IMR-90 (cell line): ENCODE measurements at places on chromosomes 4 and X.
A peak's percentile ranks its signal among the peaks of the same experiment; 100 is the strongest.

- H3K27me3 ChIP-seq = no peaks in the 10 kb centered on the region
- no peaks in the 10 kb centered on the region for H3K36me3 ChIP-seq
- no peak overlapping the region for H3K4me3 ChIP-seq
- DNase-seq = no peak
- no peaks in the 10 kb centered on the region for H3K4me1 ChIP-seq
- no peak overlapping the region for H3K27ac ChIP-seq
Measured at GRCh38 chr4:184533908-184534307, 59.6 kb upstream of the IRF2 start.

DNA sequence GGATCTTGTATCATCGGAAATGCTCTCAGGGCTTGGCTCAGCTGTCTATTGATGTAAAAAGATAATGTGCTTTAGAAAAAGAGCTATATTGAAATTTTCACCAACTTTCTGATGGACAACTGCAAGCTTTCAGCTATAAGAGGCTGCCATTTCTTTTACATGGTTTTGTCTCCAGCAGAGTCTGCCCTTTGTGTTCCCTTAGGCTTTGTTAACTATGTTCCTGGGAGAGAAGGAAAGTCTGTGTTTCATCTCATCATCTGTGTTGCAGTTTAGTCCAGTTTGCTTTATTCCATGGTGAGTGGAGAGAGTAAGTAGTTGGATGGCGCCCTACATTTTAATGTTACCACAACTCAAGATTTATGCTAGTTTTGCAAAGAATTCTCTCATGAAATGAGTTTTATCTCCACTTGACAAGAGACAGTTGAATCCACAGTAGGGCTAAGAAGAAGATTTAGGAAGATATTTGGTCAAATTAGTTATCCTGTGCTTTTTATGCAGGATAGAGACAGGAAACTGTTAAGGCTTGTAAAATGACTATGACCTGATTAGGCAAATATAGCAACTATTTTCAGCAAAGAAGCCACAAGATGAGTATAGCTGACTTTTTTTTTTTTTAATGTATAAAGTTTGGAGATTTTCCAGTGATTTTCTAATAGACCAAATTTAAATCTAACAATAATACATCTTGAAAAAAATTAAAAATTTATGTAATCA is 16.5 kb downstream of the SEPTIN11 start:
- H3K27me3 ChIP-seq = no peaks in the 10 kb centered on the region
- H3K27ac ChIP-seq = no peak overlapping the region
- H3K4me3 ChIP-seq = no peak overlapping the region
- peaks cover 2% of the 10 kb centered on the region; the same call in 1 of the 2 replicates for H3K36me3 ChIP-seq
- DNase-seq = no peak

DNA sequence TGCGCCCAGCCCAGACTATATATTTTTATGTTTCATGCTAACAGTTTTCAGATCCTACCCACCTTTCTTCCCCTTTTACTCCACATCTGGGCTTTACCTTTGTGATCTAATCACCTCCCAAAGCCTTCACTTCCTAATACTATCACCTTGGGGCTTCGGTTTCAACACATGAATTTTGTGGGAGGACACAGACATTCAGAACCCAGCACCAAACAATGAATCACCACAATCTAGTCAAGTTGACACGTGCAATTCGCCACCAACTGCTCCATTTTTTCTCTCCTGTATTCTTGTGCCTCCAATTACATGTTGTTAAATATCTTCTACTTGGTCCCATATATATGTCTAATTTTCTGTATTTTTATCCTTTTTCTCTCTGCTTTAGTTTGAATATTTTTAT is 41.8 kb upstream of the STX18 start:
- H3K4me3 ChIP-seq = no peak overlapping the region
- H3K36me3 ChIP-seq = no peaks in the 10 kb centered on the region
- no peak overlapping the region for H3K27ac ChIP-seq
- no peak for DNase-seq
- peaks cover 5% of the 10 kb centered on the region for H3K4me1 ChIP-seq

DNA sequence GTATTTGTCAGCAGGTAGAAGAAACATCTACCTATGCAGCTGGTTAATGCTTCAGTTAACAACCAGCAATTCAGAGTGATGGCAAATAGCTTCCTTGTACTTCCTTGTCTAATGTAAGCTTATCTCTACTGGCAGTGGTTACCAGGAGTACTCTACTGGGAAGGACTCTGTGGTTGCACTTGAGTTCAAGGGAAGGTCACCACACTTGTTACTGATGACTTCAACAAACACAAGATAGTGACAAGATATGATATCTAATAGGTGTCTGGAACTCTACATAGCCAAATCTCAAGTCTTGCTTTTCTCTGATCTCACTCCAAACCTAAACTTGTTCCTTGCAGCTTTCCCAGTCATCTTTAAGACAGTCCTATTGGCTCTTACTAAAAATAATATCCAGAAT is 1644.9 kb upstream of the TENM3 start:
- no peaks in the 10 kb centered on the region for H3K27me3 ChIP-seq
- H3K4me1 ChIP-seq = no peaks in the 10 kb centered on the region
- H3K4me3 ChIP-seq = no peak overlapping the region
- H3K36me3 ChIP-seq = no peaks in the 10 kb centered on the region
- no peak for DNase-seq

DNA sequence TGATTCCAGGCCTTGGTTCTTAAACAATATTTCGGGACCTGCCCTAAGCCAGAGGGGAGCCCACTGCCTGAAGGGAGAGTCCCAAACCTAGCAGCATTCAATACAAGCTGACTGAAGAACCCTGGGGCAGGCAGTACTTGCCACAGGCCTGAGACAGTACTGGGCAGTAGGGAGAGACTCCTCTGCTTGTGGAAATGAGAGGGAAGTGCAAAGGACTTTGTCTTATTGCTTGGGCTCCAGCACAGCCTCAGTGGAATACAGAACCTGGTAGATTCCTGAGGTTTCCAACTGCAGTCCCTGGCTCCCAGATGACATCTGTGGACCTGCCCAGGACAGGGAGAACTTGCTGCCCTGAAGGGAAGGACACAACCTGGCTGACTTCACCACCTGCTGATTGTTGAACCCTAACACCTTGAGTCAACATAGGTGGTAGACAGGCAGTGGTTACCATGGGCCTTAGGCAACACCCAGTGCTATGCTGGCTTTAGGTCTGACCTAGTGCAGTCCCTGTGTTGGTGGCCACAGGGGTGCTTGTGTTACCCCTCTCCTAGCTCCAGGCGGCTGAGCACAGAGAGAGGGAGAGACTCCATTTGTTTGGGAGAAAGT is 20.3 kb upstream of the ABCG2 start:
- H3K27ac ChIP-seq = peak overlapping the region; percentile 35
- no peak for DNase-seq
- peaks cover 11% of the 10 kb centered on the region for H3K4me1 ChIP-seq
- H3K27me3 ChIP-seq = no peaks in the 10 kb centered on the region
- no peaks in the 10 kb centered on the region for H3K36me3 ChIP-seq
- H3K4me3 ChIP-seq = no peak overlapping the region

DNA sequence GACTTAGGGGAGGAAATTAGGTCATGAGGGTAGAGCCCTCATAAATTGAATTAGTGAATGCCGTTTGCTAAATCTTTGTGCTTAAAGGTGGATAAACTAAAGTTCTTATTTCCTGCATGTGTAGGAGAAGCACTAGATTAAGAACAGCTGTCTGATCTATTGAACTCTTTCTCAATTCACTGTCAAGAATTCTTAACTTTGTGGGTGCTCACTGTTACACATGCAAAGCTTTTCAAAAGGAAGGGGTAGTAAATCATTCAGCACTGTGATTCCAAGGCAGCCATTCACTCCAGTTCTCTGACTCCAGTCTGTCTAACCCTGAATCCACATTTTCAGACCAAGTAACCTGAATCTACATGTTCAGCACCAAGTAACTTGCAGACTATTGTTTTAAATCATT is 1520.1 kb downstream of the PCDH18 start:
- no peaks in the 10 kb centered on the region for H3K36me3 ChIP-seq
- H3K27me3 ChIP-seq = no peaks in the 10 kb centered on the region

DNA sequence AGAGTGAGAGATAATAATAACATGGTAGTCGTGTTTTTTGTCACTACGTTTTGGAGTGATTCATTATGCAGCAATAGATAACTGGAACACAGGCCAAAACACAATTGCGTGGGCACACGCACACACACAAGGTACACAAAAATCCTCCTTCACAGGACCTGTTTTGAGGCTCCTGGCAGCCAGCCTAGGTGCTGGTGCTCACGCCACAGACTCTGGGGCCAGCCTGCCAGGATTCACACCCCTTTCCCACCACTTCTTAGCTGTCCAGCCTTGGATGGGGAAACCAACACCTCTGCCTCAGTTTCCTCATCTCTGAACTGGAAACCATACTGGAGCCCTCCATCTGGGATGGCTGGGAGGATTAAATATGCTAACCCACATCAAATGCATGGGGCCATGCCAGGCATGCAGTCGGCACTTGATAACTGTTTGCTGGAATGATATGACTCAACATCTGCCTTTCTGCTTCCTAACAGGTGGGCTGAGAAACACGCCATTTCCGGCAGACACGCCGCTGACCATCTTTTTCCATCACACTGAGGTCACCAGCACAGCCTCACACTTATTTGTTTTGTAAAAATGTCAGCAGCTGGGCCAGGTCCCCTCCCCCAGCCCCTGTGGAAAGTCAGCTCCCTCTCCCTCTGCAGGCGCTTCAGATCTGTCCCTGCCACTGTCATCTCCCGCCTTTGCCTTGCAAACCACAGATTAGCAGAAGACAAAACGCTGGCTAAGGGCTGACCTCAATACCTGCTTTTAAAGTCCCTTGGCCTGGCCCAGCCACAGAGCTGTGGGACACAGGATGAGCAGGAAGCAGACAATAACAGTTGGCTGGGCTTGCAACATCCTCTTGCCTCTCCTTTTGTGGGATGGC is 237.5 kb downstream of the BCOR start:
- H3K27me3 ChIP-seq = peaks cover 11% of the 10 kb centered on the region; the same call in 1 of the 2 replicates
- H3K4me3 ChIP-seq = no peak overlapping the region
- peak; percentile 91 for DNase-seq
- peaks cover 7% of the 10 kb centered on the region for H3K4me1 ChIP-seq
- H3K27ac ChIP-seq = no peak overlapping the region; the same call in 1 of the 2 replicates
- no peaks in the 10 kb centered on the region for H3K36me3 ChIP-seq

- DNase-seq = peak; percentile 44
- no peaks in the 10 kb centered on the region; the same call in 1 of the 2 replicates for H3K36me3 ChIP-seq
- H3K27ac ChIP-seq = peak overlapping the region; percentile 46; the same call in 1 of the 2 replicates
- H3K27me3 ChIP-seq = no peaks in the 10 kb centered on the region
Measured at GRCh38 chr4:38071801-38072431, 111.7 kb downstream of the PTTG2 start.

DNA sequence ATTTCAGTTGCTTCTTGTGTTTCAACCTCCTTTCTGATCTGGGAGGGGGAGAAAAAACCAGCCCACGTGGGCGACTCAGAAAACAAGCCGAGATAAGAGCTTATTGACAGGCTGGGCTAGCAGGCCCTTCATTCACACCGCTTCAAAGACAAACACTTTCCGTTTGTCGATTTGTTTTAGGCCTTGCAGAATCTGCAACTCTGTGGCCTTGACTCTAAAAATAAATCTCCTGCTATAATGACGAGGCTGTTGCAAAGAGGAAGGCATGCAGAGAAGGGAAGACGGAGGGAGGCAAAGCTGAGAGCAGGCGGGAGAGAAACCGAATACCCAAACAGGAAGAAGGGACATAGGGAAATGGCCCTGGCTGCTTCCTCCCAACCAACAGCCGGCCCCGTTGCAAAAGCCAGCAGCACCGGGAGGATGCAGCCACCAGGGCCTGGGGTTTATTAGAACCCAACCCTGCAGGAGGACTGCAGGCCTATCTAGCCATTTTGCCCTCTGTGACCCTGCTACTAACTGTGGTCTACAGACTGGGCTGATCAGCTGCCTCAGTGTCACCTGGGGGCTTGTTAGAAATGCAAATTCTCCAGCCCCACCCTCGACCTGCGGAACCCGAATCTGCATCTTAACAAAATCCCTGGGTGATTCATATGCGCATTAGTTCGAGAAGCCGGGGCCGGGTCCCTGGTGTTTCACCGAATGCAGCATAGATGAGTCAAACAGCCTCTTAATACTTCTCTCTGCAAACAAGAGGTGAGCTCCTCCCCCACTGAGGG is 325.5 kb downstream of the BCOR start:
- H3K4me3 ChIP-seq = no peak overlapping the region
- peaks cover 2% of the 10 kb centered on the region for H3K4me1 ChIP-seq
- peaks cover 7% of the 10 kb centered on the region; the same call in 1 of the 2 replicates for H3K27me3 ChIP-seq
- DNase-seq = peak; percentile 55
- peak overlapping the region; percentile 41 for H3K27ac ChIP-seq

GRCh38 chrX:133933316-133933715 is 52.1 kb downstream of the GPC3 start:
- H3K4me1 ChIP-seq = no peaks in the 10 kb centered on the region
- DNase-seq = no peak
- no peak overlapping the region for H3K27ac ChIP-seq
- no peaks in the 10 kb centered on the region; the same call in 1 of the 2 replicates for H3K27me3 ChIP-seq
- H3K36me3 ChIP-seq = no peaks in the 10 kb centered on the region
- no peak overlapping the region for H3K4me3 ChIP-seq

DNA sequence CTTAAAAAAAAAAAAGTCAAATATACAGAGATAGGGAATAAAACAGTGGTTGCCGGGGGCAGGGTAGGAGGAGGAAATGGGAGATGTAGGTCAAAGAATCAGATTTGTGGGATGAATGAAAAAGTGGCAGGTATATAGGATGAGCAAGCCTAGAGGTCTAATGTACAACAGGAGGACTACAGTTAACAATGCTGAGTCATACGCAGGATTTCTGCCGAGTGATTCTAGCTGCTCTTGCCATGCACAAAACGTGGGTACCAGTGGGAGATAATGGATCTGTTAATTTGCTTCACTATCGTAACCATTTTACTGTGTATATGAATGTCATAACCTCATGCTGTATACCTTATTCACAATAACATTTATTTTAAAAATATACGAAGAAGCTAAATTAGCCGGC is 10.7 kb upstream of the MTNR1A start:
- H3K4me1 ChIP-seq = peaks cover 3% of the 10 kb centered on the region
- no peak overlapping the region for H3K4me3 ChIP-seq
- DNase-seq = no peak
- H3K27me3 ChIP-seq = no peaks in the 10 kb centered on the region
- no peak overlapping the region for H3K27ac ChIP-seq
- no peaks in the 10 kb centered on the region for H3K36me3 ChIP-seq

DNA sequence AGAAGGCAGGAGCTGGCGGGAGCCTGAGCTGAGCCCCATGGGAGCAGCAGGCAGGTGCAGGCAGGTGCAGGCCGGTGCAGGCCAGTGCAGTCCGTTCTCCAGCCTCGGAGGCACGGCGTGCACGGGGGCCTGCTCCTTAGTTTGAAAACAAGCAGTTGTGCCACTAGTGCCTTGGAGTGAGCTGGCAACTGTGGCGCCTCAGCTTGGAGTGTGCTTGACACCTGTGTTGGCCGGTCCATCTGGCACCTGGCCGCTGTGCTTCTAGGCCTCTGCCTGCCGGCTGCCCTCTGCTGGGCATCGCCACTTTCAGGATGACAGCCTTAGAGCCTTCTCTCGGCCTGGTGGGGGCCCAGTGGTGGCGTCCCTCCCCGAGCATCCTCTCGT is 47.9 kb downstream of the RGS12 start:
- no peak overlapping the region for H3K4me3 ChIP-seq
- no peak for DNase-seq
- peaks cover 10% of the 10 kb centered on the region; the same call in 1 of the 2 replicates for H3K36me3 ChIP-seq
- no peaks in the 10 kb centered on the region for H3K27me3 ChIP-seq

- peaks cover 6% of the 10 kb centered on the region for H3K4me1 ChIP-seq
- no peaks in the 10 kb centered on the region for H3K27me3 ChIP-seq
Measured at GRCh38 chr4:186820391-186820891, 96.8 kb upstream of the FAT1 start.

GRCh38 chr4:138446456-138446855 is 204.3 kb upstream of the SLC7A11 start:
- H3K4me3 ChIP-seq = no peak overlapping the region
- H3K27me3 ChIP-seq = no peaks in the 10 kb centered on the region
- no peak overlapping the region for H3K27ac ChIP-seq
